ENCODE measurements at places on chromosomes 5 and 9. TPM values are rescaled to one million over a fixed set of nuclear protein-coding genes. Genes with fewer than 3 reads are reported as not detected.

Gene PCDHGA5
- 1.9 TPM for polyA plus RNA-seq

Gene ECM2
- 22.1 TPM for polyA plus RNA-seq

Gene DIPK1B
- polyA plus RNA-seq: 12.0 TPM

Gene MAST4
- 10.8 TPM for polyA plus RNA-seq

Gene UGT3A1
- 22.0 TPM for polyA plus RNA-seq

Gene PCDHGA10
- polyA plus RNA-seq: 2.1 TPM

Gene LCN1
- polyA plus RNA-seq: not detected

Gene PIP5K1B
- 1.5 TPM for polyA plus RNA-seq

Gene ASPN
- 233 TPM for polyA plus RNA-seq

Gene OLFML2A
- polyA plus RNA-seq: 141 TPM

Gene AGXT2
- not detected for polyA plus RNA-seq

Gene ADAMTS2
- 35.1 TPM for polyA plus RNA-seq

Gene SPINK14
- not detected for polyA plus RNA-seq

Gene SLC25A2
- not detected for polyA plus RNA-seq

Gene TAF11L10
- not detected for polyA plus RNA-seq

Gene INSL4
- not detected for polyA plus RNA-seq

Gene PDGFRB
- polyA plus RNA-seq: 163 TPM

Measured in muscle of back (tissue), 13 donors.